Activated CD4-positive, alpha-beta T cell treated with anti-CD3 and anti-CD28 coated beads for 36 hours (primary cell): ENCODE measurements at places on chromosomes 7 and 10. TPM values are rescaled to one million over a fixed set of nuclear protein-coding genes. Genes with fewer than 3 reads are reported as not detected.
A peak's percentile ranks its signal among the peaks of the same experiment; 100 is the strongest.

DNA sequence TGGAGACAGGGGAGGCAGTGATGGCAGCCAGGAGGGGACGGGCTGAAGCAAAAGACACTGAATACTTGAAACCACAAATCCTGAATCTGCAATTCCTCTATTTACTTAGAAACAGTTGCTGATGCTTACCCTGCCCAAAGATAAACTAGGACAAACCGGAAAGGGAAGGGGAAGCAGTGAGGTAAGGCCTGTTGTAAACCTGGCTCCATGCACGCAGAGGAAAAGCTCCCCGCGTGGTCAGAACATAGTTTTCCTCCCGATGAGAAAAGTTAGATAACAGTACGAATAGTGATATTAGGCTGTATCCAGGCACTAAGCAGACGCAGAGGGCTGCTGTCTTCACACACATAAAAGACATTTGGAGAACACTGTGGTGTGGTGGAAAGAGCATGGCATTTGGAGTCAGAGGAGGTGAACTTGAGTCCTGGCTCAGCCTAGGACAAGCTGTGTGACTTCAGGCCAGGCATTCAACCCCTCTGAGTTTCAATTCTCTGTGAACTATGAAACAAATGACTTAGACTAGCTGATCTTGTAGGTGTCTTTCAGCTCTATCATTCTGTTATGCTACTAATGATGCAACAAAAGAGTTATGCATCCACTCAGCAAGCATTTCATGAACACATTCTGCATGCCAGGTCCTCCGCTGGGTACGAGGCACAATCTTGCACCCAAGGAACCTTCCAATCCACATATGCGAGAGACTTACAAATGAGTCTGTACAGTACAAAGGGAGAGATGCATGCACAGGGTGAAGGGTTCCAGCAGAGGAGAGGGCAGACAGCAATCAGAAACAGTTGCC is 80.9 kb downstream of the SORBS1 start:
- H3K4me1 ChIP-seq: peaks cover 1% of the 10 kb centered on the region
- H3K27ac ChIP-seq: no peak overlapping the region
- H3K27me3 ChIP-seq: no peaks in the 10 kb centered on the region
- no peak for DNase-seq
- no peaks in the 10 kb centered on the region for H3K36me3 ChIP-seq

DNA sequence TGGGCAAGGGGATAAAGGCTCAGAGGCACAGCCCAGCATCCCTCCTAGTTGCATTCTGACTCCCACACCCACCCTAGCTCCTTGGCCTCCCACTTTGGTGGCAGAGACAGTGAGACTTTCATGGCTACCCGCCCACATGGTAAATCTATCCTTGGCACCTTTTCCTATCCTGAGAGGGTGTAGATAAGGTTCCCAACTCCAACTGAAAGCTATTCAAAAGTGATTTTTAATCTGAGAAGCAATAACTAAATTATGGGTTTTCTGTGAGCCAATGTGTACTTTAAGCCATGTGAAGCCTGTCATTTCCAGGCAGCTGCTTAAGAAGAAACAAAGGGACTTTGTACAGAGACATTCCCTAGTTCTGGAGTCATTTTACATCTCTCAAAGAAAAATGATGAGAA is 9.1 kb downstream of the LAMB1 start:
- H3K4me3 ChIP-seq: no peak overlapping the region
- H3K27ac ChIP-seq: no peak overlapping the region
- peaks cover 20% of the 10 kb centered on the region for H3K27me3 ChIP-seq
- DNase-seq: no peak
- H3K36me3 ChIP-seq: no peaks in the 10 kb centered on the region

- no peaks in the 10 kb centered on the region for H3K27me3 ChIP-seq
- peaks cover 5% of the 10 kb centered on the region for H3K4me1 ChIP-seq
- no peak overlapping the region for H3K27ac ChIP-seq
- H3K36me3 ChIP-seq: no peaks in the 10 kb centered on the region
These were observed 196.1 kb upstream of the PRSS1 start for GRCh38 chr7:142553216-142553615.

GRCh38 chr7:41787651-41788350 is 84.9 kb upstream of the INHBA start:
- peaks cover 2% of the 10 kb centered on the region for H3K27me3 ChIP-seq
- H3K36me3 ChIP-seq: no peaks in the 10 kb centered on the region
- DNase-seq: no peak
- no peak overlapping the region for H3K4me3 ChIP-seq

DNA sequence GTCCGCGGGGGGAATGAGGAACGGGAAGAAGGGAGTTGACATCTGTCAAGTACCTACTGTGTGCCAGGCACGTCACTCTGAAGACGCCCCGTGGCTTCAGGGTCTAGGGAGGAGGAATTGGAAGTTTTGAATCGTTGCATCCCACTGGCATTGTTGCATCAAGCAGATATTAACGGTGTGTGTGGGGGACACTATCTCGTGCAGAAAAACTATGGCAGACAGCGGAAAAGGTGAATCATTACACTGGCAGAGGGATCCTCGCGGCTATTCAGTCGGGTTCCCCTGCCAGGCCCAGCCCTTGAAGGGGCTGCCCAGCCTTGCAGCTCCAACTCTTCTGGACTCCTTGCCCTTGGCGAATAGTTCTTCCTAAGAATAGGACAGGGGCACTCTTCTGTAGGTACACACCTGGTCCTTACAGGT is 1.0 kb upstream of the KIAA1549 start:
- peaks cover 13% of the 10 kb centered on the region for H3K4me1 ChIP-seq
- H3K36me3 ChIP-seq: no peaks in the 10 kb centered on the region
- peaks cover 40% of the 10 kb centered on the region for H3K27me3 ChIP-seq
- H3K27ac ChIP-seq: peak overlapping the region; percentile 12

- H3K36me3 ChIP-seq: no peaks in the 10 kb centered on the region
- H3K4me3 ChIP-seq: no peak overlapping the region
- no peak overlapping the region for H3K27ac ChIP-seq
These were observed 73.9 kb upstream of the GDF10 start for GRCh38 chr10:47225928-47226645.

DNA sequence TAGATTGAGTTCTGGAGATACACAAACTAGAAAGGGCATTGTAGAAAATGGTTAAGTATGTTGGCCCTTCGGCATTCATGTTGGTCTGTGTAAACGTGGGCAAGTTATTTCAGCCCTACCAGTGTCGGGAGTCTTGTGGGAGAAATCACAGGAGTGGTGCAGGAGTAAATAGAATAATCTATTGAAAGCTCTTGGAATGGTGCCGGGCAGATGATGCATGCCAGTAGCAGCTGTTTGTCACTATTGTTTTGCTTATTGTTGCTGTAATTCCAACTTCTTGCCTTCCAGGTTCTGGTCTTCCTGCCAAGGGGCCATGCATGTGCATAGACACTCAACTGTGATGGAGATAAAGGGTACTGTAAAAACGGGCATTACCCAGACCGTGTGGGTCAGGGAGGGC is 259.4 kb downstream of the CAMK1D start:
- H3K4me3 ChIP-seq: no peak overlapping the region
- H3K27ac ChIP-seq: no peak overlapping the region
- no peaks in the 10 kb centered on the region for H3K36me3 ChIP-seq
- DNase-seq: no peak
- no peaks in the 10 kb centered on the region for H3K27me3 ChIP-seq
- peaks cover 27% of the 10 kb centered on the region for H3K4me1 ChIP-seq

DNA sequence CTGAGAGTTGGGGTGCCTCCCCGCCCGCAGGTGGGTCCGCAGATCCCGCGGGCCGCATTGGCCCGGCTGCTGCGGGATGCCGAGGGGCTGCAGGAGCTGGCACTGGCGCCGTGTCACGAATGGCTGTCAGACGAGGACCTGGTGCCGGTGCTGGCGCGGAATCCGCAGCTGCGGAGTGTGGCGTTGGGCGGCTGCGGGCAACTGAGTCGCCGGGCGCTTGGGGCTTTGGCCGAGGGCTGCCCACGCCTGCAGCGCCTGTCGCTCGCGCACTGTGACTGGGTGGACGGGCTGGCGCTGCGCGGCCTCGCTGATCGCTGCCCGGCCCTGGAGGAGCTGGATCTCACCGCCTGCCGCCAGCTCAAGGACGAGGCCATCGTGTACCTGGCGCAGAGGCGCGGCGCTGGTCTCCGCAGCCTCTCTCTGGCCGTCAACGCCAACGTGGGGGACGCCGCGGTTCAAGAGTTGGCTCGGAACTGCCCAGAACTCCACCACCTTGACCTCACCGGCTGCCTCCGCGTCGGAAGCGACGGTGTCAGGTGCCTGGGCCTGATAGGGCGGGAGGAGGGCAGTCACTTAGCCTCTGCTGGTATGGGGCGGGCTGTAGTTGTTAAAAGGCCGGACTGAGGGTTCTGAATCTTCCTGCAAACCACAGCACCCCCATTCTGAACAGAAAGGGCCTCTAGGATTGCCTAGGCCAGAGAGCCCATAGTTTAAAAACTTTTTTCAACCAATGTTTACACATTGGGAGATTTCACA is 1.3 kb downstream of the FBXL15 start:
- peak overlapping the region; percentile 78 for H3K27ac ChIP-seq
- DNase-seq: peak; percentile 60
- peaks cover 39% of the 10 kb centered on the region for H3K4me1 ChIP-seq

GRCh38 chr10:3126249-3126648 is 46.3 kb downstream of the PITRM1 start:
- no peak overlapping the region for H3K27ac ChIP-seq
- no peak overlapping the region for H3K4me3 ChIP-seq
- no peak for DNase-seq
- no peaks in the 10 kb centered on the region for H3K27me3 ChIP-seq
- H3K36me3 ChIP-seq: peaks cover 88% of the 10 kb centered on the region

The VAX1 gene
- not detected for total RNA-seq

The SMO gene
- total RNA-seq: 0.71 TPM

The ODAD2 gene
- 0.23 TPM for total RNA-seq
